Stimulated activated CD8-positive, alpha-beta memory T cell treated with anti-CD3 and anti-CD28 coated beads, Interleukin-7, amount 100 ng/mL, for 24 hours (primary cell): ENCODE measurements at places on chromosomes 12 and 14.

GRCh38 chr12:47021298-47021697, 58.1 kb upstream of the PCED1B start:
- no peak for DNase-seq

- no peak for DNase-seq
Measured at GRCh38 chr14:22594156-22594716, 3.9 kb upstream of the ABHD4 start.

DNA sequence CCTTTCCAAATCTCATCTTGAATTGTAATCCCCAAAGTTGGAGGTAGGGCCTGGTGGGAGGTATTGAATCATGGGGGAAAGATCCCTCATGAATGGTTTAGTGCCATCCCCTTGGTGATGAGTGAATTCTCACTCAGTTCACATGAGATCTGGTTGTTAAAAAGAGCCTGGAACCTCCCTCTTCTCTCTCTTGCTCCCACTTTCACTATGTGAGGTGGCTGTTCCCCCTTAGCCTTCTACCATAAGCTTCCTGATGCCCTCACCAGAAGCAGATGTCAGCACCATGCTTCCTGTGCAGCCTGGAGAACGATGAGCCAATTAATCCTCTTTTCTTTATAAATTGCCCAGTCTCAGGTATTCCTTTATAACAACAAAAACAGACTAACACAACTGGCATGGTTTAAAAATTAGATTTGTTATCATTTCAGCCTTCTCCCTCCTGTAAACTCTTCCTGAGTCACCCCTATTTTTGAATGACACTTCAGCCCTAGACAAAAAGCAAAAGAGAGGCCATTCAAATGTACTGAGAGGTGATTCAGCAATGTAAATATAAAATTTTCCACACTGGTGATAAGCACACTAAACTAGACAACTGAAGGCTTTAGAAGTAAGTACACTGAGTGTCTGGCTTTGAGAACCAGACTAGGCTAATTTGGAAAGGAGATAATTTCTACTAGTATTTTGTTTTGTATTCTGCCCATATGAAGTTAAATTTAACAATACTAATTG, 212.1 kb upstream of the ABCD2 start:
- no peak for DNase-seq

DNA sequence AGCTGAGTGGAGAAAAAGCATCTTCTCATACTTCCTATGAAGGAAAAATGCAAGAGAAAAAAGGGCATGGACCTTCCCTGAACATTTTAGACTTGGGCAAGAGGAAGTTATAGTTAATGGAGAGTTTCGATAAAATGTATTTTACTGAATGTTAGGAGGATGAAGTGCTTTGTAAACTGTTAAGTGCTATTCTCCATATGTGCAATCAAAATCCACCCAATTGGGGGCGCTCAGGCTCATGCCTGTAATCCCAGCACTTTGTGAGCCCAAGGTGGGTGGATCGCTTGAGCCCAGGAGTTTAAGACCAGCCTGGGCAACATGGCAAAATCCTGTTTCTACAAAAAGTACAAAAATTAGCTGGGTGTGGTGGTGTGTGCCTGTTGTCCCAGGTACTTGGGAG, 1.9 kb upstream of the CNPY2 start:
- DNase-seq = no peak

- no peak for DNase-seq
Measured at GRCh38 chr12:126770188-126770587, 1496.8 kb upstream of the TMEM132C start.

DNA sequence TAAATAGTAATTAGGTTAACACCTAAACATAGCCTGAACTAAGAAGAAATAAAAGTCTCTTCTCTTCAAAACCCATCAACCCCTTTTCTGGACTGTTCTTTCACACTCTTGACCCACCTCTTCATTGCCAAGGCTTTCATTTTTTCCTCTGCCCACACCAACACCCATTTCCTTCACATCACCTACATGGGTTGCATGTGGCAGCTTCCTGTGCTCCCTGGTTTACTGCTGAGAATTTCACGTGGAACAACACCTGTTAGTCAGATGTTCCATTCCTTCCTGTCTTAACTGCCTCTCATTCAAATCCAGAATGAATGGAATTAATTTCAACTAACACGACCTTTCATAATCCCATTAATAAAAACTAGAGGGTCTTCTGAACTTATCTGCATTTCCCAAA, 157.3 kb downstream of the BCAT1 start:
- no peak for DNase-seq
